NCI-H1694 (cell line): ENCODE measurements at places on chromosomes 7 and 10.

DNA sequence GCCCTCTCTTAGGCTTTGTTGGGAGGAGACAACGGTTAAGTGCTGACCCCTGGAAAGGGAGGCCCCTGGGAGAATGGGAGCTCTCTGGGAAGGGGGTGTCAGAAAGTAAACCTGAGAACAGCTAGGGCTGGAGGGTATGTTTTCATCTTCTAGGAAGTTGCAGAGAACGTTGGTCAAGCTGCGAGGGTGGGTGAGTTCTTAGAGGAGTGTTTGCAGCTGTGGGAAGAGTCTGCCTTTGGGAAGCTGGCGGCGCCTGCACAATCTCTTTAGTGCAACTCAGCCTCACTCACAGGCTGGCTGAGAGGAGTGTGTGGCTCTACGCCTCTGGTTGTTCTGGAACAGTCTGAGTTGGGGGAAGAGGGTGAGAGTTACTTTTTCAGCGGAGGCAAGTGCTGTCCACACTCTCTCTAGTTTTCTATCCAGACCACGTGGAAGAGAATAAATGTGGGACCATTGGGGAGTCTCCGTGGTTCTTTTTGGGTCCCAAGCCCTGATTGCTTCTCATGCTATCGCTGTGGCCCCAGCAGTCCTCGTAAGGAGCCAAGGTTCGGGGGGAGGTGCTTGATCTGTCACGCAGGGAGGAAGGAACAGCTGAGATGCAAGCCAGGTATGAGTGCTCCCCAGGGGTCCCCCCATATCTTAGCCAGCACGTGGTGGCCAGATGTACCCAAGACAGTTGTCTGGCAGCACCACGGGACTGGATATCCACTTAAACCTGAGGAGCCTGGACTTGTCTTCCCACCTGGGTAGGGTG lies 237.2 kb downstream of the BUB3 start:
- no peak for DNase-seq

DNA sequence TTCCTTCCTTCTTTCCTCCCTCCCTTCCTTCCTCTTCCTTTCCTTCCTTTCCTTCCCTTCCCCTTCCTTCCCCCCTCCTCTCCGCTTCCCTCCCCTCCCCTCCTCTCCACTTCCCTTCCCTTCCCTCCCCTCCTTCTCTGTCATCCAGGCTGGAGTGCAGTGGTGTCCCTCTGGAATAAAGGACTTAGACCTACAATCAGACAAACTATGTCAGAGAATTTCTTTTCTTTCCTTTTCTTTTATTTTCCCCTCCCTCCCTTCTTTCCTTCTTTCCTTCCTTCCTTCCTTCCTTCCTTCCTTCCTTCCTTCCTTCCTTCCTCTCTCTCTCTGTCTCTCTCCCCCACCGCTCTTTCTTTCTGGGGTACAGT lies 242.2 kb downstream of the GATA3 start:
- DNase-seq = no peak

DNA sequence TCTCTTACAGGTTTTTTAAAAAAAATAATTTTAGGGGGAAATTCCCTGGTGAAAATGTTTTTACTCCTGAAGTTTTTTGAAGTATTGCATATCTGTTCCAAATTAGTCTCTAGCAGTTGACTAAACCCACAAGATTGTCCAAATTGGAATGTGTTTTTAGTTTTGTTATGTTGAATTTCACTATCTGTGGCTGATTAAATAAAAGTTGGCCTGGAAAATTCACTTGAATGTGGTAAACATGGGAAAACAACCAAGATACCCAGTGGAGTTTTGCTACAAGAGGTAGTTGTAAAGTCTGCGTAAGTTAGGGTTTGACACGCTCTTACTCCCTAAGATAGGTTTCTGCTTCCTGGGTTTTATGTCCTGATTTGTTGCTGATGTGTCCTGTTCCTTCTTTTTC lies 3.3 kb downstream of the TSGA13 start:
- DNase-seq = no peak

DNA sequence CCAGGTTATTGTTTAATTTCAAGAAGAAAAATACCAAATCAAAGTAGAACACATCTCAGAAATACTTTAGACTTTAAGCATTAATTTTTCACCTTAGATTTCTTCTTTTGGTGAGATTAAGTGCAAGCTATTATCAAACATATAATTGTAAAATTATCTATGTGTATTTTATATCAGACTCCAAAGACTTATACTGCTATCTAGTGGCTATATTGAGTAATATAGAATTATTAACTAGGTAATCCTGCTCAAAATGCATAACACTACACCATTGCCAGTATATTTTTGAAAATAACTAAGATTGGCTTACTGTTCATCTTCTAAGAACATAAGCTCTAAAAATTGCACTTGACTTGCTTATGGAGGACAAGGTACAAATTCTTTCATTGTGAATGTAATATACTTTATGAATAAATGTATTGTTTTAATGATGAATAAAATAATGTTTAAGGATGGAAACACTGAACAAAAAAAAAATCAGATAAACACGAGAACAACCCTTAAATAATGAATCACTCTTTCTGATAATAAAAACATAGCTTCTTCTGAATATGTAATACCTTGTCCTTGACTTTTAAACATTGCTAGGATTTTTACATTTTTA lies 86.7 kb upstream of the GNAI1 start:
- peak; percentile 10 for DNase-seq

GRCh38 chr7:20141666-20142065 lies 75.5 kb downstream of the MACC1 start:
- no peak for DNase-seq
